HuH-7.5 (cell line): ENCODE measurements at places on chromosomes 7 and 10.
A peak's percentile ranks its signal among the peaks of the same experiment; 100 is the strongest.

GRCh38 chr10:71975871-71976725 lies 11.9 kb downstream of the CHST3 start:
- DNase-seq, result no peak

DNA sequence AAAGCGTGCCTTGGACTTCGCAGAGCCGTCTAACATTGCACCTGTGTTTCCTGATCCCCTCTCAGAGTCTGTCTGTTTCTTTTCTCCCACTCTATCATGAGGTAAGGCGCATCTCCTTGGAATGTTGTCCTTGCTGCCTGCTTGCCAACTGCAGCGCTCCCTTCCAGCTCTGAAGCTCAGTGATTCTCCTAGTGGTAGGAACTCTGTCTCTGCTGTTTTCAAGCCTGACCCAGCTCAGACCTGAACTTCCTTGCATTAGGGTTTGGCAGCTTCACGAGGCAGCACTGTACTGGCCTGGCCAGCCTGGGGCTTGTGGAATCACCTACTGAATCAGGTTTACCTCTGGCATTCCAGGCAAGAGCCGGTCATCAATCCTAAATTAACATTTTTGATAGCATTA lies 123.9 kb downstream of the CREB5 start:
- DNase-seq, result no peak

GRCh38 chr10:17031637-17032635 lies 97.7 kb downstream of the CUBN start:
- DNase-seq, result no peak

DNA sequence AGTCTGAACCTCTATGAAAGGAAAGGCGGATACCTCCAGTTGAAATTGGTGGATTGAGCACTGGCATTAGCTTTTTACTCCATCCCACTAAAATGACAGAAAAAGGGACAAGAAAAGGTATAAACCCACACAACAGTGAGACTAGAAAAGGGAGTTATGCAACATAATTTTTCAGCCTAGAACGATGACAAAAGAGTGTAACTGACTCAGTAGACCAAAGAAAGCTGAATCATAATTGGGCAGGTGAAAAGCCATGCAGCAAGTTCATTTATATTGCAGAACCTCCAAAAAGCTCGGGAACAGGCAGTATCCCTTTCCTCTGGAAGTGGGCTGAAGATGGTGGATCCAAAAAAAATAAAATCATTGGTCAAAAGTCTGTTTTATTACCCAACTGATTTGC lies 30.5 kb upstream of the ZCCHC24 start:
- DNase-seq, result no peak

DNA sequence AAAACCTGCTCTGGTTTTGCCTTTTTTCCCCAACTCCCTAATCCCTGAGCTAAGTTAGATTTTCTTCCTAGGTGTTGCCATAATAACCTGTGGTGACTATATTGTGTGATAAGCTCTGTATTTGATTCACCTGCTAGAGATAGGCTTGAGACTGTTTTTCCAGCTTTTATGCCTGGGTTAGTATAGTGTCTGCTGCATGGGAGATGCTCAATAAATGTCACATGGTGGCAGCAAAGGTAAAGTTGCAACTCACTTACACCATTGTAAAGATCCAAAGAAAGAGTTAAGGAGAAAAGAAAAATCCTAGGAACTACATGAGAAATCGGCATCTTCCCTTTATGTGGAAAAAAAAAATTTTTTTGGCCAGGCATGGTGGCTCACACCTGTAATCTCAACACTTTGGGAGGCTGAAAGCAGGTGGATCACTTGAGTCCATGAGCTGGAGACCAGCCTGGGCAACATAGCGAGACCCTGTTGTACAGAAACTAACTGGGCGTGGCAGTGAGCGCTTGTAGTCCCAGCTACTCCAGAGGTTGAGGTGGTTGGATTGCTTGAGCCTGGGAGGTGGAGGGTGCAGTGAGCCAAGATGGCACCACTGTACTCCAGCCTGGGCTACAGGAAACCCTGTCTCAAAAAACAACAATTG lies 3.7 kb downstream of the CCNJ start:
- no peak for DNase-seq

- DNase-seq, result no peak
These were observed 28.7 kb downstream of the FRMD4A start for GRCh38 chr10:14302035-14302434.

DNA sequence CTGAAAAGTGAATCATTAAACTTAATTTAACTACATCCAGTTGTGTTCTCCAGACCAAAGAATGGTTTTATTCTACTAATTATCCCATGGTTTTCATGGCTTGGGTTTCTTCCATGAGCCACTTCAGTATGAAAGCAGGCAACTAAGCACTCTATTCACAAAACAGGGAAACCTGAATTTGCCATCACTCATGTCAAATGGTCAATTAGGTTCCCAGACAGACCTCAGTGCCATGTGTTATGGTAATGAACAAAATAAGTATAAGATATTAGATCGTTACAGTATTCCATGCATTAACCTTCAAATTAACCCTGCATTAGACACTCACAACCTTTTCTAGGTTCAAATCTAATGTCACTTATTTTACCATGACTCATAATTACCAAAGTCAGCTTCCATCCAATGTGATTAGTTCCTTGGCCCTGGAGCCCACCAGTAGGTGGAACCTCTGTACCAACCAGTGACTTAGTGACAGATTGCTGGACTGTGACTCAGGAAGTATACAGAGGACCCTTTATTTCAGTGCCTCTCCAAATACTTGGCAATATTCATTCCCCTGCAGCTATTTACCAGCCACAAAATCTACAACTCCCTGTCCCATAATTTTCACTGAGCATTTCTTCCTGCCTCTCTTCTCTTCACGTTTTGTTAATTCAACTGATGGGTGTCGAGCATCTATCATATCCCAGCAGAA lies 1270.2 kb upstream of the SORCS1 start:
- DNase-seq, result no peak

DNA sequence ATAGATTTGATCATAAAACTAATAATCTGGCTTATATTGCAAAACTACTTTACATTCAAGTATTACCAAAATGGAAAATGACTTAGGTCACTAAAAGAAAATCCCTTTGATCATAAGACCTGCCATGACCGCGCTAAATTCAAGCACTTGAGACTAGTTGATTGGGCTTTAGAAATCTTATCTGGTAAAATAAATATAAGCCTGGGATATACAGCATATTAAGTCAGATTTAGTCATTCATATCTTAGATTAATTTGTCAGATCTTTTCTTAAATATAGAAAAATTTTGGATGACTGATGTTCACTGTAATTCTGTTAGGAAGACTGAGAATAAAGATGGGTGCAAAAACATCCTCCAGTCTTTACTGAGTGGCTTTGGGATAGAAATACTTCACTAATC lies 450.0 kb downstream of the HTR7 start:
- DNase-seq, result no peak

GRCh38 chr7:92665926-92666325 lies 75.7 kb upstream of the FAM133B start:
- no peak for DNase-seq

- no peak for DNase-seq
These were observed 272.9 kb upstream of the KLF6 start for GRCh38 chr10:4057725-4058513.

GRCh38 chr10:70115948-70116682 lies 16.5 kb downstream of the AIFM2 start:
- peak; percentile 52 for DNase-seq

GRCh38 chr10:95178797-95179196 lies 15.2 kb upstream of the ACSM6 start:
- DNase-seq, result no peak

DNA sequence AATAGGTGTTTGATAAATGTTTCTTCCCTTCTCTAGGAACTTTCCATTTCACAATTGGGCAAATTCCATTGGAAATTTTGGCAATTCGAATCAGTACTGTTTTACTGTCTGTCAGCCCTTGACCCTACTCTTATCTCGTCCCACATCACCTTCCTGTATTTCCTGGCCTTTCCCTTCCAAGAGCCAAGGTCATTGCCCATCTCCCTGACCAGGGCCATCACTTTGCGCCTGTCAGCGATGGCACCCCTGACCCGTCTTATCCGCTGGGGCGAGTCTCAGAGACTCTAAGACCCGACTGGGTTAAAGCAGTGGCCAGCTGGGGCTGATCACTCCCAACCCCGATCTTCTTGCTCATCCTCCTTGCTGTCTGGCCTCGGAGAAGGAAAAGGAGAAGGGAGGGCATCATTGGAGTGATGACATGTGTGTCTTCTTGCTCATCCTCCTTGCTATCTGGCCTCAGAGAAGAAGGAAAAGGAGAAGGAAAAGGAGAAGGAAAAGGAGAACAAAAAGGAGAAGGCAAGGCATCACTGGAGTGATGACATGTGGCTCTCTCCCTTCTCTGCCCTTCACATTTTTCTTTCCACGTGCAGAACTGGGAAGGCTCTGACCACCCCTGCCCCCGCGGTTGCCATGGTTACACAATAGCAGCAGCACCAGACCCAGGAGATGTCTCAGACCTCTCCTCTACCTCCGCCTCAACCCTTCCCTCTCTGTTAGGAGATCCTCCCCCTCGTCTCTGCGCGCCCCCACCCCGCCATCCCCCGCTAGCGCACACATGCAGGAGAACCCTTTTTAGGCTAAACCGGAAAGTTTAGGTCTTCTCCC lies 2.0 kb downstream of the SEMA3D start:
- DNase-seq, result peak; percentile 19

DNA sequence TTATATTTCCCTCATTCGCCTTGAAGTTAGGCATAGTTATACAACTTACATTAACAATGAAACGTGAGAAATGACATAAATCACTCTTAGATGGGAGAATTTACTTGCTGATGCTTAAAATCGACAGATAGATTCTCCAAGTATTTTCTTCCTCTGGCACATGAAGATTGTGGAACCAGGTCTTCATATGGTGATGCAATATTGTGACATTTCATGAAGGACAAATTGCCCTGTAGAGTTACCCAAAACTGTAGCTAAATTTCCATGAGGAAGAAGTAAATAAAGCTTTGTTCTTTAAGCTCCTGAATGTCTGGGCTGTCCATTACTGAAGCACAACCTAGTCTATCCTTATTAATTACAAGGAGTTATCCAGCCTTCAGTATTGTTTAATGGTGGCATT lies 353.1 kb downstream of the THSD7A start:
- no peak for DNase-seq

- DNase-seq, result no peak
These were observed 61.7 kb upstream of the SHH start for GRCh38 chr7:155874010-155874409.

- DNase-seq, result no peak
These were observed 19.7 kb downstream of the TSPAN12 start for GRCh38 chr7:120838281-120838682.

- no peak for DNase-seq
These were observed 17.4 kb downstream of the RGS10 start for GRCh38 chr10:119525116-119525515.

GRCh38 chr7:24503506-24503905 lies 69.7 kb upstream of the PALS2 start:
- DNase-seq, result no peak

DNA sequence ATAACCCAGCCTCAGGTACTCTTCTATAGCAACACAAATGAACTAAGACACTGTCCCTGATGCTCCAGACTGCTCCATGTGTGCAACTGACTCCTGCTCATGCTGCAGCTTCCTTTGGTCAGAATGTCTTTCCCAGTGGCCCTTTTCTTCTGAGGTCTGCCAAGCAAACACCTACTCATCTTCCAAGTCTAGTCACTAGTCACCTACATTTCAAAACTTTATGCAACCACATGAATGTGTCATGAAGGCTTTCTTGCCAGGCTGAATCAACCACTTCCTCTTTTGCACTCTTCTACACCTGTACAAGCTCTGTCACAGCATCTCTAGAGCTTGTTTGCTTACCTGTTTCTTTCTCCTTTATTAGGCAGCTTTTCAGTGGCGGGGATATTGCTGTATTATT lies 75.8 kb downstream of the LSMEM1 start:
- DNase-seq, result no peak

DNA sequence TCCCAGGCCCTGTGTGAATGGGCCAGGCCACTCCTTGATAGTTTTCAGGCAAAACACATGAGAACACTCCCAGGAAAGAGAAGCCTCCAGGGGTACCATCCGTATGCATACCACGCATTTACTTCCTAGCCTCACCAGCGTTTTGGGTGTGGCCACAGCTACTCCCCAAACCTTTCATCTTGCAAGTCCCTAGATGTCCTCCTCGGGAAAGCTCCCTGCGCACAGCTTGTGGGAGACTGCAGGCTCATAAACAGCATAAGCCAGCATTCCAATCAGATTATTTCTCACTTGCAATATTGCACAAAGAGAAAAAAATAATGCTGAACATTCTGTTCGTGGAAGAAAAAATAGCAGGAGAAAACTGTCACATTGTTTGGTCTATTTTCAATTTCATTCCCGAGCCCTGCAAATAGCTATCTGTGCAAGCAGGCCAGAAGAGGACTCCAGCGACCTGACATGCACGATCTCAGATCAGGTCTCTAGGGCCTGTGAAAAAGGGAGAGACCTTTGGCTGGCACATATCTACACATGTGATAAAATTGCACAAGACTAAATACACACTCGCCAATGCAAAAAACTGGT lies 175.6 kb downstream of the PLXNA4 start:
- no peak for DNase-seq
